IPS DF 19.7 (cell line): ENCODE measurements at places on chromosomes 16 and 17.

GRCh38 chr17:49692751-49693150, 14.9 kb upstream of the SPOP start:
- DNase-seq: no peak

DNA sequence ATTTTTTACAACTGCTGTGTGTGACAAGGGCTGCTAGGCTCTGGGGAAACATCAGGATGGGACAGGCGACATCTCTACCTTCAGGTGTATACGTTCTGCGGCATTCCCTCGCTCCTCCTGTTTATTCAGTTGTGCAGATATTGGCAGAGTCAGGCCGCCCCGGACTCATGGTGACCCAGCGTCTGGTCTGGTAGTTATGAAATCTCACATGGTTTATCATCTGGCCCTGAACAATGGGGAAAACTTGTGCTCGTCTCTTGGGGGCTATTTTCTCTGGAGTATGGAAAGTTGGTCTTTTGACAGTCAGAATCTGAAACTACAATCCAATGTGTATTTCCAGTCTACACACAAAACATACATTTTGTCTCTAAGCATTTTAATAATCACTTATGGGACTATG, 3.3 kb downstream of the MARCHF10 start:
- DNase-seq: no peak

GRCh38 chr16:64543441-64543840, 578.4 kb downstream of the CDH11 start:
- DNase-seq: no peak

DNA sequence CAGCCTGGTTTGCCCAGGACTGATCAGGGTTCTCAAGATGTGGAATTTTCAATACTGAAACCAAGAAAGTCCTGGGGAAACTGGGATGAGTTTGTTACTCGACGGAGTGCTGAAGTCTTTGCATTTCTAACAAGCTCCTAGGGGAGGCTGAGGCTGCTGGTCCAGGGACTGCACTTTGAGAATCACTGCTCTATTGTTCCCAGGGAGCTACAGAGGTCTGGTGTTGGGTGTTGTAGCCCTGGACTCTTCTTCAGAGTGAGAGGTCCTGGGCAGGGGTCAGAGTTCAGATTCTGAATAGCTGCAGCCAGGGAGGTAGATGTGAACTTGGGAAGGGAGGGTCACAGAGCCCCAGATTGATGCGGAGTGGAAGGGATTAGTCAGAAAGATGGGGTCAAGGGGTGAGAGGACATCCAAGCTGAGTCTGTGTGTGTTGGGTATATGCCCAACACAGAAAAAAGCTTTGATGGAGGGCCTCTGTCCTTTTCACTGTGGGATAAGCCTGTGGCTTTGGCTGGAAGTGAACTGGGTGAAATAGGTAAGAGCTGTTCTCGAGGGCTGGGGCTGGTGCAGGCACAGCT, 14.1 kb downstream of the TMEM238L start:
- no peak for DNase-seq

DNA sequence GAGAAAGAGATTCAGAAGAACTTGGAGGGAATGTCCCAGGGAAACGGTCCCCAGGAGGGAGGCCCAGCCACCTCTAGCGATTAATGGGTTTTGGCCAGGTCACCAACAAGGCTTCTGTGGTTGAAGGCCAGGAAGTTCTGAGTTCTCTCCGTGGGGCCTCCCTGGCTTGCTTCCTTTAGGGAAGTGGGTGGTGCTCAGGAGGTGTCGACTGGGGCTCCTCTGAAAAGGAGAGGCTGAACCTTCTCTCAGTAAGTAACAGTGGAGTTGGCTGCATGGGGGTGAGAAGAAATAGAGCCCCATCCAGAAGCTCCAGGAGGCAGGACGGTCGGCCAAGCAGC, 77.1 kb upstream of the GSE1 start:
- DNase-seq: no peak

DNA sequence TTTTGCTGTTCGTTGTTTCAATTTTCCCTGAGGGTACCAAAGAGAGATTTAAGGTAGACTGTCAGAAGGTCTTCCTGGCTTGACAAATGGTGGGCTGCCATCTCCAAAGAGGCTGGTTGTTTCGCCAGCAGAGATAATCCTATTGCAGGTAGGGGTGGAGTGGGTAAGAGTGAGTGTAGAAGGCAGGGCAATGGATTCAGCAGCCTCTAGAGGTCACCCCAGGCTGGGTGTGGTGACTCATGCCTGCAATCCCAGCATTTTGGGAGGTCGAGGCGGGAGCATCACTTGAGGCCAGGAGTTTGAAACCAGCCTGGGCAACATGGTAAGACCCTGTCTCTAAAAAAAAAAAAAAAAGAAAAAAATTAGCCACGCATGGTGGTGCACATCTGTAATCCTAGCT, 34.6 kb downstream of the DCAKD start:
- no peak for DNase-seq
